ENCODE measurements at places on chromosomes 2 and 18.

GRCh38 chr18:6059551-6059950 lies 164.2 kb upstream of the TMEM200C start:
- no peaks in the 10 kb centered on the region for H3K36me3 ChIP-seq
- H3K4me3 ChIP-seq = no peak overlapping the region
- H3K4me1 ChIP-seq = no peaks in the 10 kb centered on the region
- H3K27ac ChIP-seq = no peak overlapping the region
- DNase-seq = no peak
- no peaks in the 10 kb centered on the region for H3K27me3 ChIP-seq

DNA sequence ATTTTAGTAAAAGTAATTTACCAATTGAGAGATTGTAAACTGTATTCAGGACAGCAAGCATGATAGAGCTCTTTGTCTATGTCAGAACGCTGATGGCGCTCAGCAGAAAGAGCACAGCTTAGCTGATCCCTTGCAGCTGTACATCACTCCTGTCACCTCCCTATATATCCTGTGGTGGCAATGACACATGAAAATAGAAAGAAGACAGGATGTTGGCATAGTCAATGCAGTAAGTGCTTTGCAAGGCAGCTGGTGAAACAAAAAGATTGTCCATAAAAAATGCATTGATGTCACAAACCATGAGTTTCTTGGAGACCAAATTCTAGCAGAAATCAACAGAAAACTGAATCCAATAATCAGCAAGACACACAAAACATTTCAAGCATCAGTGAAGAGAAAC lies 221.5 kb downstream of the RIT2 start:
- no peak overlapping the region for H3K4me3 ChIP-seq
- no peaks in the 10 kb centered on the region for H3K4me1 ChIP-seq
- no peak for DNase-seq
- H3K36me3 ChIP-seq = no peaks in the 10 kb centered on the region

DNA sequence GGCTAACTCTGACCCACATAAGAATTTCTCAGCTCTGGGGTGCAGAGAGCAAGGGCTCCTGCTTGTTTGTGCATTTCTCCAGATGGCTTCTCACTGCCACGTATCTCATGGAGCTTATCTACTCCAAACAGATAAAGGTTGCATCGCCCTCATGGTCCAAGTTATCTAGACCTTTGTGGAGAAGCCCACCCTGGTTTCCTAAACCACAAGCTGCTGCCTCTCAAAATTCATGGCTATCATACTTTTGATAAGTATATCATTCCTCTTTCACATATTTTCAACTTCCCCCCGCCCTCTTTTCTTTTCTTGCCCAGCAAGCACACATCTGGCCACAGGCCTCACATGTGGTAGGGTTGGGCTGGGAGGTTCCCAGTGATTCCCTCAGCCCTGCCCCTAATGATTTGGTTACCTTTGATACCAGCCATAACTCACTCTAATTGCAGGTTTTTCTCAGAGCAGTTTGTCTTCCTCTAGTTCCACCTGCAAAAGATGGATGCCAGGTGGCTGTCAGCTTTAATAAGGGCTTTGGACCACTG lies 146.0 kb downstream of the RHBDD1 start:
- peaks cover 16% of the 10 kb centered on the region for H3K4me1 ChIP-seq
- H3K4me3 ChIP-seq = no peak overlapping the region
- H3K27me3 ChIP-seq = no peaks in the 10 kb centered on the region
- no peak for DNase-seq
- H3K36me3 ChIP-seq = no peaks in the 10 kb centered on the region

- no peak overlapping the region for H3K27ac ChIP-seq
- H3K4me3 ChIP-seq = no peak overlapping the region
- no peaks in the 10 kb centered on the region for H3K27me3 ChIP-seq
- H3K4me1 ChIP-seq = peaks cover 14% of the 10 kb centered on the region
These were observed 3.6 kb upstream of the ARL4C start for GRCh38 chr2:234500394-234501006.

- peaks cover 6% of the 10 kb centered on the region for H3K4me1 ChIP-seq
- no peak overlapping the region for H3K27ac ChIP-seq
- H3K4me3 ChIP-seq = peak overlapping the region; percentile 18
- DNase-seq = no peak
These were observed 57.6 kb upstream of the ZNF532 start for GRCh38 chr18:58806826-58807714.

GRCh38 chr18:70411307-70411706 lies 122.5 kb downstream of the SOCS6 start:
- H3K4me3 ChIP-seq = no peak overlapping the region
- no peaks in the 10 kb centered on the region for H3K4me1 ChIP-seq
- H3K27ac ChIP-seq = no peak overlapping the region

DNA sequence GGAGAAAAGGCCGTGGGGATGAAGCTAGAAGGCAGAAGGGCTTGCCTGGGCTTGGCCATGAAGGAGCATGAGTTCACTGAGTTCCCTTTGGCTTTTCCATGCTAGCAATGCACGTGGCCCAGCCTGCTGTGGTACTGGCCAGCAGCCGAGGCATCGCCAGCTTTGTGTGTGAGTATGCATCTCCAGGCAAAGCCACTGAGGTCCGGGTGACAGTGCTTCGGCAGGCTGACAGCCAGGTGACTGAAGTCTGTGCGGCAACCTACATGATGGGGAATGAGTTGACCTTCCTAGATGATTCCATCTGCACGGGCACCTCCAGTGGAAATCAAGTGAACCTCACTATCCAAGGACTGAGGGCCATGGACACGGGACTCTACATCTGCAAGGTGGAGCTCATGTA lies 2.9 kb downstream of the CTLA4 start:
- no peak for DNase-seq
- H3K36me3 ChIP-seq = no peaks in the 10 kb centered on the region
- H3K27ac ChIP-seq = no peak overlapping the region
- H3K27me3 ChIP-seq = no peaks in the 10 kb centered on the region
- no peaks in the 10 kb centered on the region for H3K4me1 ChIP-seq

- H3K4me1 ChIP-seq = no peaks in the 10 kb centered on the region
- no peaks in the 10 kb centered on the region for H3K27me3 ChIP-seq
- DNase-seq = no peak
- H3K4me3 ChIP-seq = no peak overlapping the region
- no peak overlapping the region for H3K27ac ChIP-seq
- peaks cover 14% of the 10 kb centered on the region for H3K36me3 ChIP-seq
These were observed 99.6 kb downstream of the ZAP70 start for GRCh38 chr2:97812931-97813330.

DNA sequence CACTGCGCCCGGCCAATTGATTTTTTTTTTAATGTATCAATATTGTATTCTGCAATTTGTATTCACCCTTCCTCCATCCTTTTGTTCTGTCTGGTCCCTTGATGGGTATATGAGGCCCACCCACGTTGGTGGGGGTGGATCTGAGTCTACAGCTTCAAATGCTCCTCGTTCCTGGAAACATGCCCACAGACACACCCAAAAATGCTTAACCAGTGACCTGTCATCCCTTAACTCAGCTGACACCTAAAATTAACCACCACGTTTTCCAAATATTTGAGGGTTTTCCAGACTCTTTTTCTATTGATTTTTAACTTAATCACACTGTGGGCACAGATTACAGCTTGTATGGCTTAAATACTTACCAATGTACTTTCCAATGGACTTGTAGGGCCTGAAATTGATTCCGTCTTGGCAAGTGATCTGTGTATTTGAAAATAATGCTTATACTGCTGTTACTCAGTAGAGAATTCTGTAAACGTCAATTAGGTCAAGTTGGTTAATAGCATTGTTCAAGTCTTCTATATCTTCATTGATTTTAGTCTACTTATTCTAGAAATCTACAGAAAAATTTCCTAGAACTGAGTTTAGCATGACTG lies 34.4 kb upstream of the CYP27C1 start:
- no peak overlapping the region for H3K4me3 ChIP-seq
- H3K36me3 ChIP-seq = peaks cover 32% of the 10 kb centered on the region
- H3K4me1 ChIP-seq = no peaks in the 10 kb centered on the region
- H3K27ac ChIP-seq = no peak overlapping the region
- H3K27me3 ChIP-seq = no peaks in the 10 kb centered on the region
- DNase-seq = peak; percentile 22

DNA sequence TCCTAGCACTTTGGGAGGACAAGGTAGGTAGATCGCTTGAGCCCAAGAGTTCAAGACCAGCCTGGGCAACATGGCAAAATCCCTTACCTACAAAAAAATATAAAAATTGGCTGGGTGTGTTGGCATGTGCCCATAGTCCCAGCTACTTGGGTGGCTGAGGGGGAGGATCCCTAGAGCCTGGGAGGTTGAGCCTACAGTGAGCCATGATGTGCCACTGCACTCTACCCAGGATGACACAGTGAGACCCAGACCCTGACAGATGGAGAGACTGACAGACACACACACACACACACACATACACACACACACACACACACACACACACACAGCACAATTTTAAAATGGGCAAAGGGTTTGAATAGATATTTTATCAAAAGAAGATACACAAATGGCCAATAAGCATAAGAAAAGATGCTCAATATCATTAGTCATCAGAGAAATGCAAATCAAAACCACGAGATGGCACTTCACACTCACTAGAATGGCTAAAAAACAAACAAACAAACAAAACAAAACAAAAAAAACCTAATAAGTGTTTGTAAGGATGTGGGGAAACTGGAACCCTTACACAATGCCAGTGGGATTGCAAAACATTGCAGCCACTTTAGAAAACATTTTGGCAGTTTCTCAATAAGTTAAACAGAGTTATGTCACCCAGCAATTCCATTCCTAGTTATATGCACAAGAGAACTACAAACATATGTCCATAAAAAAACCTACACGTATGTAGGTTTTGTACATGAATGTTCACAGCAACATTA lies 42.3 kb downstream of the BAZ2B start:
- no peaks in the 10 kb centered on the region for H3K27me3 ChIP-seq
- DNase-seq = no peak
- H3K4me3 ChIP-seq = no peak overlapping the region
- no peaks in the 10 kb centered on the region for H3K4me1 ChIP-seq
- no peak overlapping the region for H3K27ac ChIP-seq

DNA sequence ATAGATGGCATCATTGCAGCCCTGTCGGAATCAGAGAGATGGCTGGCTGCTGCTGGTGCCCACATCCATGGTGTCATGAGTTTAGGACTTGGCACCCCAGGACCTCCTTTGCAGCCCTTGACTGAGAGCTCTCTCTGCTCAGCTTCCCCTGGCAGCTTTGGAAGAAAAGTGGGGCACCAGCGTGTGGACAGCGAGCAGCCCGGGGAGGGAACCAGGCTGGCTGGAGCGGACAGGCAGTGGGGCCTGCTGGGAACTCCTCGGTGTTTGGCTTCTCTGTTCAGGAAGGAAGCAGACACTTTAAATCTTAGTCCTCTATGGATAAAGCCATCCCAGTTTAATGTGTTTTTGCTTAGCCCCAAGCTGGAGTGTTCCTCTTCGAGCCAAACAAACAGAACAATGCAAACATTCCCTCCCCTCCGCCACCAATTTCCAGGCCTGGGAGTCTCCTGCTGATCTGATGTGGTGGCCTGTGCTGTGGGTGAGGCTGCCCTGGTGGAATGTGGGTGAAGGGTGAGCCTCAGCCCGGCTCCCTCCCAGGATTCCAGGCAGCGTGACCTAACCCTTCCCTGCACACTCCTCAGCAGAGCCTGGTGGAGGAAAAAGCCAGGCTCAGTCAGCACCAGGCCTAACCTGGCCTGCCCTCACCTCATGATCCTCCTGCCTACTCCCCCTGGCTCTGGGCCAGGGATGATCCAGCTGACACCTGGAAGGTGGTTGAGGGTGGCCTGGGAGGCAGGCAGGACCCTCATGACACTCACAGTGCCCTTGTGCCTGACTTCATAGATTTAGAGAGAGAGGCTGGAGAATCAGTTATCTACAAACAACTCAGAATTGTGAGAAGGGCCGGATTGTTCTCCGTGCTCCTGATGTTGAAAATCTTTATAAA lies 21.6 kb upstream of the ITGB6 start:
- H3K36me3 ChIP-seq = no peaks in the 10 kb centered on the region
- H3K4me3 ChIP-seq = no peak overlapping the region
- no peaks in the 10 kb centered on the region for H3K27me3 ChIP-seq
- peaks cover 38% of the 10 kb centered on the region for H3K4me1 ChIP-seq
- H3K27ac ChIP-seq = no peak overlapping the region

DNA sequence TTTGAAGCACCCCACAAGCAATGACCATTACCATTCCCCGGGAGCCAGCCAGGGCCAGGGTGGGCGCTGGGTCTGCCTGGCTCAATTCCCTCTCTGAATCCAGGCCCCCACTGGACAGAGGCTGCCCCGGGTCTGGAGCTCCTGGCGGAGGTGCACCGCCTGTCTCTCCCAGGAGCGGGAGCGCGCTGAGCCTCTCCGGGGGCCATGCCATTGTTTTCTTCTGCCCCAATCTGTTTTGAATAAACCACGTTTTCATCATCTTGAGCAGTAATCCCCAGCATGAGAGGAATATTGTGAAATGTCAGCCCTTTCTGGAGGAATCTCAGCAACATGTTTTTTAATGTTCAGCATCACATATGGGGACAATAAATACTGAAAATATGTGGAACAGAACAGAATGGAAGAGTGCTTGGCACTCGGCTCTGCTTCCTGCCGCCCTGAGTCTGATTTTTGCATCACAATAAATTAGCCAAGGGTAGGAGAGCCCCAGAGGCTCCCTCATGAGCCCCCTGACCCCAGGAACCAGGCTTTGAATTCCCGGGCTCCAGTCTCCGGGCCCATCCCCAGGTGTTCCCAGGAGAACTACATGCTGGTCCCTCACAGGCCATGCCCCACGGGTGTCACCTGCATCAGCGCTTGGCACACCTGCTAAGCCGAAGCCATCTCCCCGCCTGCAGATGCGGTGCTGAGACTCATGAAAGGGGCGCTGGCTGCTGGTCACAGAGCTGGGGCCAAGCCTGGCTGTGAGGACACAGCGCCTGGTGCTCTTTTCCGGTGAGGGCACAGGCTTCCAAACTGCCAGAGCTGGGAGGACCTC lies 88.8 kb downstream of the INHBB start:
- DNase-seq = no peak
- H3K4me3 ChIP-seq = no peak overlapping the region
- no peaks in the 10 kb centered on the region for H3K36me3 ChIP-seq
- no peak overlapping the region for H3K27ac ChIP-seq

GRCh38 chr18:73487966-73488365 lies 620.2 kb upstream of the NETO1 start:
- no peak overlapping the region for H3K4me3 ChIP-seq
- no peaks in the 10 kb centered on the region for H3K27me3 ChIP-seq
- H3K27ac ChIP-seq = no peak overlapping the region
- no peaks in the 10 kb centered on the region for H3K36me3 ChIP-seq
- H3K4me1 ChIP-seq = no peaks in the 10 kb centered on the region
- no peak for DNase-seq

DNA sequence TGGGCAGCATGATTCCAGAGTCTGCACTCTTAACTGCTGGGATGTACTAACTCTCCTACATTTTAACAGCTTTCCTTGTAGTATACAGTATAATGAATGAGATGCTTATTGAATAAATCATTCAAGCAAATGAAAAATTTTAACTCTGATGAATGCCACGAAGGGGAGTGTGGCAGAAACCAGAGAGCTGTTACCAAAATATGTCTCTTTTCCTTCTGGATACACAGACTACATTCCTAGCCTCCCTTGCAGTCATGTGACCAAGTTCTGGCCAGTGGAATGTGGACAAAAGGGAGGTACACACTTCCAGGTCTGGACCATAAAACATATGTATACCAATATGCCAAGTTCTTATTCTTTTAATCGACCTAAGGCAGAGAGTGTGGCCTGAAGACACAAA lies 1.7 kb upstream of the EML4 start:
- no peak overlapping the region for H3K4me3 ChIP-seq
- no peak overlapping the region for H3K27ac ChIP-seq
- H3K36me3 ChIP-seq = peaks cover 2% of the 10 kb centered on the region
- no peak for DNase-seq
- H3K4me1 ChIP-seq = peaks cover 27% of the 10 kb centered on the region

GRCh38 chr2:17628349-17629261 lies 88.1 kb downstream of the VSNL1 start:
- H3K27me3 ChIP-seq = no peaks in the 10 kb centered on the region
- H3K36me3 ChIP-seq = no peaks in the 10 kb centered on the region
- no peak overlapping the region for H3K27ac ChIP-seq
- DNase-seq = no peak
- H3K4me3 ChIP-seq = no peak overlapping the region

Data from SJCRH30 (cell line).